ENCODE measurements at places on chromosomes 12 and 14. TPM values are rescaled to one million over a fixed set of nuclear protein-coding genes. Genes with fewer than 3 reads are reported as not detected.
A peak's percentile ranks its signal among the peaks of the same experiment; 100 is the strongest.

The APPL2 gene
- 10.9 TPM for polyA plus RNA-seq

The ANAPC7 gene
- 45.5 TPM for polyA plus RNA-seq

The MORN3 gene
- polyA plus RNA-seq: 0.41 TPM

The C1R gene
- polyA plus RNA-seq: 8.9 TPM

The RHOJ gene
- 0.11 TPM for polyA plus RNA-seq

The NRXN3 gene
- polyA plus RNA-seq: 0.16 TPM

The DBX2 gene
- not detected for polyA plus RNA-seq

The SLC15A4 gene
- polyA plus RNA-seq: 15.3 TPM

The FGF6 gene
- not detected for polyA plus RNA-seq

The CLEC14A gene
- polyA plus RNA-seq: not detected

The ORAI1 gene
- polyA plus RNA-seq: 46.1 TPM

The ZNF891 gene
- polyA plus RNA-seq: 0.20 TPM

The TMEM132C gene
- not detected for polyA plus RNA-seq

GRCh38 chr12:19710811-19711793, 271.8 kb downstream of the AEBP2 start:
- DNase-seq: no peak

DNA sequence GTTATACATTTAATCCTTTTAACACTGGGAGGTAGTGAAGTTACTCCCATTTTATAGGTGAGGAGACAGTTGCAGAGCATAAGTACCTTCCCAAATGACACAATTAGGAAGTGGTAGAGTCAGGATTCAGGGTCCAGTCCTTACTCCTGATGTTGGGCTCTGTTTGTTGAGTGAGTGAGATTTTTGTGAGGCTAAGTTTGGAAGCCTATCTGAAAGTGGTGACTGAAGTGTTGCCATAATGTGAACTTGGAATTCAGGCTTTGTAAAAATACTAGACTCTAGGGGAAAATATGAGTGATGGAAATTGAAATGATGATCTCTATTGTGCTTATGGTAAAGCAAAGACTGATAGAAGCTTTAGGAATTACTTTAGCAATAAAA, 2.2 kb downstream of the NUDT4 start:
- DNase-seq: peak; percentile 10

DNA sequence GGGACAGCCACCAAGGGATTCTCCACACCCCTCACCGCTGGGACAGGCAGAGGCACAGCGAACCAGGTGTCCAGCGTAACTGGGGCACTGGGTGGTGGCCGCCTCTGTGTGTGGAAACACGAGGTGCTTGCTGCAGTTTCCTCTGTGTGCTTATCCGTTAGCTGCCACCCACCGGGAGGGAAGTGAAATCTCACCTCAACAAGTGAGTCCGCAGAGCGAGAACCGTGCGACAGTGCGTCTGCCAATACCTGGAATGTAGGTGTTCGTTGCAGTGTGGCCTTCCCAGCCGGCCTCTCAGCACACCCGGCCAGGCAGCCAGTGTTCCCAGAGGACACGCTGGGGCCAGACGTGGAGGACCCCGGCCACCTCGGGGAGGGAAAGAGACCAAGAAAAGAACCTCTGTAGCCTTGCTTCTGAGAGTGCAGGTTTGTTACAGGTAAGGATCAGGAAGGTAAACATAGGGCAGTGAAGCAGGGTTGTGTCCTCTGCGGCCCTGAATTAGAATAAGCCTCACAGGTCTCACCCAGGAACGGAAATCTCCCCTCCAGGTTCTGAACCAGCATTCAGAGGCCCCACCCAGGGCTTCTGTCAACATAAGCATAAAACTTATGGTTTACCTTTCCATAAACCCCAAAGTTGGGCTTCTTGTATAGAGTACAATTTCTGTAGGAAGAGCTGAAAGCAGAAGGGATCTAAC, 1.5 kb downstream of the BCL2L14 start:
- DNase-seq: no peak

- DNase-seq: no peak
These were observed 85.5 kb upstream of the FZD10 start for GRCh38 chr12:130076752-130077151.

- no peak for DNase-seq
These were observed 603.1 kb downstream of the ETNK1 start for GRCh38 chr12:23228101-23228500.

DNA sequence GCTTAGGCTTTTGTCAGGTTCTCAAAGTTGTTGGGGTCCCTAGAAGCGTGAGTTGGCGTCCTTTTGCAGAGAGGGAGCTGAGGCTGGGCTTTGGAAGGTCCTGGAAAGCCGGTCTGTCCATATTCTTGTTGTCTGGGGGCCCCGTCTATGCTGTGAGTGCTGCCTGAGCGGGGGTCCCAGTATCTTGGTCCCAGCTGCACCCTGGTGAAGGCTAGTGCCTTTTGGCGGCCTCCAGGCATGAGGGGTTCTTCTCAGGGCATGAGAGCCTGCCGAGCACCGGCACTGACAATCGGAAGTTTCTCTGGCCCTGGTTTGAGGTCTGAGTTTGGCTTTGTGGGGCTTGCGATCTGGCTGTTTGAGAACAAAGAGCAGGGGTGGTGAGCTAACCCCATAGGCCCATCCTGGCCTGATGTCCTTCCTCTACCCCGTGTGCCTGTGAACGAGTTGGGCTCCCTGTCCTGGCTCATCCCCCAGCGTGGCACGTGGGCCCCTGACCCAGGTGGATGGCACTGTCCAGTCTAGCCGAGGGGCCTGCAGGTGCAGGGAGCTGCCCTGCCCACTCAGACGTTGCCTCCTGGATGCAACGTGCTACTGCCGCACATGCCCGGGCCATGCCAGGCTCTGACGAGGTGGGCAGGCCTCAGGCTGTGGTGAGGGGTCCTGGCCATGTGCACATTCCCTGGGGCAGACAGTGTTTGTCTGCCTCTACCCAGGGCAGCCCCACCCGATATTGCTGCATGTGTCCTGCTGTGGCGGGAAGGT, 3.9 kb downstream of the CEP170B start:
- DNase-seq: no peak

- DNase-seq: no peak
These were observed 3.7 kb downstream of the ITGA5 start for GRCh38 chr12:54415221-54415929.

DNA sequence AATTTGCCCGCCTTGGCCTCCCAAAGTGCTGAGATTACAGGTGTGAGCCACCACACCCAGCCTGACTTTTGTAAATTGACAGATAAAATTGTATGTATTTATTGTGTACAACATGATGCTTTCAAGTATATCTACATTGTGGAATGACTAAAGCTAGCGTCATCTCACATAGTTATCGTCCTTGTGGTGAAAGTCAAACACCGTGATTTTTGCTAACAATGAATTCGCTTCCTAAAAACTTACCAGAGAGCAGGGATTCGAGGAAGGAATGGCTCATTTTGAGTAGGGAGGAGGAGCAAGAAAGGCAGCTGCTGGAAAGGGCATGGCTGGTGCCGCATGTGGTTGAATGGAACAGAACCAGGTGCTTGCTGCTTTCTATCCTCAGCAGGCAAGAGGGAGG, 85.4 kb downstream of the LGMN start:
- no peak for DNase-seq

- no peak for DNase-seq
These were observed 55.6 kb downstream of the PTPN21 start for GRCh38 chr14:88499225-88499624.

GRCh38 chr14:61328626-61329262, 7.4 kb downstream of the PRKCH start:
- DNase-seq: no peak

GRCh38 chr12:74339211-74339610, 198.4 kb upstream of the ATXN7L3B start:
- no peak for DNase-seq

GRCh38 chr12:13404111-13404628, 207.6 kb downstream of the EMP1 start:
- no peak for DNase-seq

DNA sequence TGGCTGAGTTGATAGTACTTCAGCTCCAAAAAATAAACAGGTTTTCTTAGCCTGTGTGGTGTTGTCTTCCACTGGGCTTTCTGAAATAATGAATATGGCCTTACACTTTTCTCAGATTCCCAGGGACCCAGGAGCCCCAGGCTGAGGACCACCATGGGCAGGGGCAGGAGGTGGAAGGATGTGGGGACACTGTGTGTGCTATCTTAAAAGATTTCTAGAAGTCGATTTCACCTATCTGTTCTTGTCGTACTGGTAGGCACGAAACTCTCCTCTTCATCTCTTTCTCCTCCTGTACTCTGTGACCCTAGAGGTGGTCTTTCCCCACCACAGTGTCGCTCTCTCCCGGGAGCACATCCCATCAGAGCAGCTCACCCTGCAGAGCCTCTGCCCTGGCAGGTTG, 107.7 kb upstream of the FKBP4 start:
- no peak for DNase-seq

DNA sequence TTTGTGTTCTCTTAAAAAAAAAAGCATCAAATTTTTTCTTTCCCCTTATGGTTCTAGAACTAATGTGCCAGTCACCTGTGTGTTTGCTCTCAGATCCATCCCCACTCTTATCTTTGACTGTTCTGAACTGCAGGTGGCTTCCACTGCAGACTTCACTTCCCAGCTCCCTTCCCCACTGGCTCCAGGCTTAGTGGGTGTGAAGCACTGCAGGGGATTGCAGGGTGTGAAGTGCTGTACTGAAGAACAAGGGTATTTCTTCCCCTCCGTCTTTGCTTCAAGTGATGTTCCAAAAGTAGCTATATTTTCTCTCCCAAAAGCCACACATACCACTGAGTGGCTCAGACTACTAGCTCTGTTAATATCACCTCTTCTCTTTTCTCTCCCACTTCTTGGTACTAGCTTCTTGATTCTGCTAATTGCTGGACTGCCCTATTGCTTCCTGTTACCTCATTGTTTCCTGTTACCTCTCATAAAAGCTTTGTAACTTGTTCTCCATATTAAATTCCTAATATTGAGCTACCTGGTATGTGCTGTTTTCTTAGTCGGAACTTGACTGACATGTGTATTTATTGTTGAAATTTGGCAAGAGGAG, 115.4 kb upstream of the PRICKLE1 start:
- no peak for DNase-seq

GRCh38 chr12:27474344-27474743, 27.8 kb downstream of the SMCO2 start:
- DNase-seq: peak; percentile 46

DNA sequence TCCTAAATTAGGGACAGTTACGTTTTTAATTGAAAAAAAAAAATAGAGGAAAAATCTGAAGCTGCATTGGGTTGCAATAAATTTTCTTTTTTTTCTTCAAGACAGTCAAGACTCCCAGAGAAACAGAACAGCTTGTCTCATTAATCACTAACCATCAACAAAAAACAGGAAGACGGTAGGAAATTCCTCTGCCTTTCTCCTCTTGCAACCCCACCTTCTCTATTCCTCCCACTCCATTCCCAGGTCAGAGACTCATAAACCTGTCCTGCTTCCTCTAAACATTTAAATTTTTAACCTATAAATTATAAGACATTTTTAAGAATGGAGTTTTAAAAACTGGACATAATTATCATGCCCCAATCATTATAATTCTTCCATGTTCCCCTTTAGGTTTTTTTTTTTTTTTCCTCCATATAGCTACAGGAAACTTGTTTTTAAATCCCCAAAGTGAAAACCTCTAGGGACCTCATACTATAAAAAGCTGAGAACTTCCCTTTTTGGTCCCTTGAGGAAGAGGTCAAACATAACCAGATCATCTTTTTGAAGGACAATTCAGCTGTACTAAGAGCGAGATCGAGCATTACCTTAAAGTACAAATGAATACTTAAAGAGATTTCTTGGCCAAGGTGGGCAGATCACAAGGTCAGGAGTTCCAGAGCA, 36.0 kb downstream of the CPM start:
- DNase-seq: no peak

- no peak for DNase-seq
These were observed 114.5 kb downstream of the ADGRD1 start for GRCh38 chr12:131067981-131068851.

DNA sequence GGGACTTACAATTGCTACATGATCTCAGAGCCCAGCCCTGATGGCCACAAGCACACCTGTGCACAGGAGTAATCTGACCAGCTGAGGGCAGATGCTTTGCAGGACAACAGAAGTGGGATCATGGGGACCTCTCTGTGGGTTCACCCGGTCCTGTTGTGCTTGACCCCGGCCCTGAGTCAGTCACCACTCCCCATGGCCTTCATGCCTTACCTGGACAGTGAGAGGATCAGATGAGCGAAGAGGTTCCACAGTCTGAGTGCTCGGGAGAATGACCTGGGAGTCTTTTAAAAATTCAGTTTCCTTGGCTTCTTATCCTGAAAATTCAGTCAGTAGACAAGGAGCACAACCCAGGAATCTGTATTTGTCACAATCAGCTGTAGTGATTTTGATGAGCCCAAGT, 88.1 kb downstream of the NTF3 start:
- DNase-seq: no peak

- no peak for DNase-seq
These were observed 70.5 kb upstream of the DAAM1 start for GRCh38 chr14:59117754-59118528.

GRCh38 chr12:107440606-107441005, 245.0 kb upstream of the PWP1 start:
- no peak for DNase-seq

- DNase-seq: no peak
These were observed 133.7 kb upstream of the DCN start for GRCh38 chr12:91316161-91316906.

GRCh38 chr14:90630171-90630806, 185.9 kb downstream of the TTC7B start:
- DNase-seq: no peak

DNA sequence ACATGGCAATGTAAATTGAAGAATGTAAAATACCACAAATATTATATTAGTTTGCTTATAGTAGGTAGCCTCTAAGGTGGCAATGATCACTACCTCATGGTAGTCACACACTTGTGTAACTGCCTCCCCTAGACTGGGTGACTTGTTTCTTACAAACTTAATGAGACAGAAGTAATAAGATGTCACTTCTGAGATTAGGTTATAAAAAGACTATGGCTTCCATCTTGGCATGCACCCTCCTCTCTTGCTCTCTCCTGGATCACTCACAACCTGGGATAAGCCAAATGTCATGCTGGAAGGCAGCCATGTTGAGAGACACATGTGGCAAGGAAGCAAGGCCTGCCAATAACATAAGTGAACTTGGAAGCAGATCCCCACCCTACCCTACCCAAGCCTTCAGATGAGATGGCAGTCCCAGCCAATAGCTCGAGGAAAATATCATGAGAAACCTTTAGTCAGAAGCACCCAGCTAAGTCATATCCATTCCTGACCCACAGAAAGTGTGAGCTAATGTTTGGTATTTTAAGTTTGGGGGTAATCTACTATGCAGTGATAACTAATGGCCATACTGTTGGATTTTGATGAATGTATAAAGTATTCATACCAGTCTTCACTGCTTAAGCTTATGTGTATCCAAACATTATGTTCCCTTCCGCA, 43.3 kb downstream of the PPP1R12A start:
- DNase-seq: no peak

Measured in foreskin keratinocyte (primary cell).